ENCODE measurements at places on chromosomes 16 and 17. TPM values are rescaled to one million over a fixed set of nuclear protein-coding genes. Genes with fewer than 3 reads are reported as not detected.

Gene PRDM7
- not detected for total RNA-seq

Gene KRTAP16-1
- total RNA-seq: not detected

DNA sequence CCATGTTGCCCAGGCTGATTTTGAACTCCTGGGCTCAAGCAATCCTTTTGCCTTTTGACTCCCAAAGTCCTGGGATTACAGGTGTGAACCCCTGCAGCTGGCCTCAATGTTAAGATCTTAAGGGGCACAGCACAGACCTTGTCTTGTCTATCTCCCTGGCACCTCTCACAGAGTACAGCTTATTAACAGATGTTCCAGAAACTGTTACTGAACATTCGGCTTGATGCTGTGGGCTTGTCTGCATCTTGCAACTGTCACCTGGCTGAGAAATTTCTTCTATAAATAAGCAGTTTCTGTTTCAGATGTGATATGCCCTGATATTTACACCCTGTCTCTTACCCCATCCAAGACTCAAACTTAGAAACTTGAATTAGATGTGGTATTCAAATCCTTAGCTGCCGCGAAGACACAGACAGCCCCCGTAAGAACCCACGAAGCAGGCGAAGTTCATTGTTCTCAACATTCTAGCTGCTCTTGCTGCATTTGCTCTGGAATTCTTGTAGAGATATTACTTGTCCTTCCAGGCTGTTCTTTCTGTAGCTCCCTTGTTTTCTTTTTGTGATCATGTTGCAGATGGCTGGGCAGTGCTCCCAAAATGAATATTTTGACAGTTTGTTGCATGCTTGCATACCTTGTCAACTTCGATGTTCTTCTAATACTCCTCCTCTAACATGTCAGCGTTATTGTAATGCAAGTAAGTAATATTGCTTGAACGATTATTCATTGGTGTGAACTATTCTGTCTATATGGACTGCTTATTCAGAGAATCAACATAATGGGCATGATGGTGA lies at the start of gene TNFRSF17:
TSS of gene TNFRSF17 (plus strand) at position 450 of the 791 bp plus-strand sequence. CDS start at position 565, 115 bp downstream.
- no peaks in the 10 kb centered on the region for H3K27me3 ChIP-seq
- H3K4me3 ChIP-seq: no peak within 1 kb of the TSS
- H3K27ac ChIP-seq: no peak within 1 kb of the TSS
- no peak for DNase-seq
- no peaks in the 10 kb centered on the region for H3K36me3 ChIP-seq

- H3K36me3 ChIP-seq: no peaks in the 10 kb centered on the region
- H3K27ac ChIP-seq: no peak overlapping the region
- DNase-seq: no peak
- H3K27me3 ChIP-seq: peaks cover 8% of the 10 kb centered on the region
- H3K4me3 ChIP-seq: no peak overlapping the region
These were observed 304.1 kb upstream of the N4BP1 start for GRCh38 chr16:48914070-48914469.
